Endodermal cell (in vitro differentiated cells): ENCODE measurements at places on chromosomes 4 and X. TPM values are rescaled to one million over a fixed set of nuclear protein-coding genes. Genes with fewer than 3 reads are reported as not detected.

The CCKAR gene
- not detected in 2 replicates for total RNA-seq

The CT45A3 gene
- not detected in 3 replicates for total RNA-seq

The POU4F2 gene
- not detected in 3 replicates for total RNA-seq

The MAP3K15 gene
- total RNA-seq, result 2.3 and 2.9 TPM in 2 replicates

The TECRL gene
- not detected in 2 replicates for total RNA-seq

The XAGE2 gene
- total RNA-seq, result not detected in 3 replicates

The ASB9 gene
- 0.20 TPM in 1 of 3 replicates, not detected in the others for total RNA-seq

The ATP1B4 gene
- total RNA-seq, result not detected in 2 replicates

The FOXO4 gene
- total RNA-seq, result 15.1 and 17.5 TPM in 2 replicates

The FOXR2 gene
- total RNA-seq, result not detected in 2 replicates

The CSN1S1 gene
- not detected in 2 replicates for total RNA-seq

The ZNF330 gene
- 31.8 and 33.6 TPM in 2 replicates for total RNA-seq

The RRH gene
- total RNA-seq, result 0.25 TPM in 1 of 3 replicates, not detected in the others

The SHOX gene
- total RNA-seq, result not detected in 3 replicates

The GPM6B gene
- 61.1 and 65.3 TPM in 2 replicates for total RNA-seq

The ADGRG2 gene
- total RNA-seq, result 5.9 to 12.7 TPM (median 6.5 TPM) in 3 replicates

The ADRA2C gene
- total RNA-seq, result 15.3 to 35.8 TPM (median 17.3 TPM) in 3 replicates

The HTR2C gene
- total RNA-seq, result 0.90 and 1.1 TPM in 2 replicates

The PAGE4 gene
- not detected in 2 replicates for total RNA-seq

The PHEX gene
- total RNA-seq, result 0.27 and 0.37 TPM in 2 replicates

The FGFBP1 gene
- total RNA-seq, result not detected in 2 replicates

The FAM149A gene
- 2.4 to 2.8 TPM (median 2.4 TPM) in 3 replicates for total RNA-seq

The ACTRT1 gene
- total RNA-seq, result not detected in 3 replicates

The FHIP1A gene
- total RNA-seq, result 18.9 and 19.5 TPM in 2 replicates
